Naive thymus-derived CD8-positive, alpha-beta T cell (primary cell): ENCODE measurements at places on chromosomes 7 and 10. TPM values are rescaled to one million over a fixed set of nuclear protein-coding genes. Genes with fewer than 3 reads are reported as not detected.

WDFY4 gene
- 0.35 TPM for polyA plus RNA-seq

ANKRD61 gene
- polyA plus RNA-seq = 0.30 TPM

GBF1 gene
- 17.1 TPM for polyA plus RNA-seq

GPR15LG gene
- not detected for polyA plus RNA-seq

GJD4 gene
- not detected for polyA plus RNA-seq

ACTR3C gene
- polyA plus RNA-seq = 3.5 TPM

TMEM273 gene
- polyA plus RNA-seq = 0.23 TPM

PALD1 gene
- 0.27 TPM for polyA plus RNA-seq

CBLL1 gene
- polyA plus RNA-seq = 44.8 TPM
